Fibroblast of pulmonary artery (primary cell): ENCODE measurements at places on chromosomes 16 and 17.
A peak's percentile ranks its signal among the peaks of the same experiment; 100 is the strongest.

- DNase-seq: no peak
Observed at GRCh38 chr16:81172769-81173658, 65.5 kb upstream of the BCO1 start.

DNA sequence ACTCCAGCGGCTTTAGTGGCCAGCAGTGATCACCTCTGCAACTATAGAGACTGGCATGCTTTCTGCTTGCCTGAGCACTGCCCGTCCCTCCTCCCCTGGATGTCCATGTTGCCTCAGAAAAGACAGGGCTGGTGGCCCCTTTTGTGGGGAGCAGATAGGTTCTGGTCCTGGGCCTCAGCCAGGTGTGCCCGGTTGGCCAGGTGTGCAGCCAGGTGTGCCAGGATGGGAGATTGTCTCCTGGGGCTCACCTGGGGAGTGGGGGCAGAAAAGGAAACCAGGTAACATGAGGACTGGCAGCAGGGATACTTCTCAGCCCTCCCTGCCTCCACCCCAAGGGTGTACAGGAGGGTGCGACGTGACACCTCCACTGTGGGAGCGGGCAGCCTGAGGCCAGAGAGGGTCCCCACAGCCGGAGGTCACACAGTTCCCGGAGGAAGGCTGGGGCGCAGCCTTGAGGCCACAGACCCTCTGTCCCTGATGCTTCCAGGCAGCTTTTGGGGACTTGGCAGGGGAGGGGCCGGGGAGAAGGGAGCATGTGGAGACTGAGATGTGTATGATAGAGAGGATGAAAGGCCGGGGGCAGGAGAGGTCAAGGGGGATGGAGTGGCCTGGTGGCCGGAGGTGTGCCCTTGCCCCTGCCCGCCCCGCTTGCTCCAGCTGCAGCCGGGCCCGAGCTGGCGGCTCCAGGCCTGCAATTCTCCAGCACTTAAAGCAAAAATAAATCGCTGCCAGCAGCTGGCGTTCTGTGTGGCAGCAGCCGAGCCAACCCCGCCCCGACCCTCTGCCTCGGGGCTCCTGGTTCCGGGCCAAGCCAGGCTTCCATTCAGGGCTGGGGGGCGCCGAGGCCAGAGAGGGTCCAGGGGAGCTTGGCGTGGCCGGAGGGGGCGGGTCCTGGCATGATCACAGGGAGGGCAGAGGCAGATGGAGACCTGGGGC, 6.7 kb downstream of the KCNJ12 start:
- no peak for DNase-seq

- DNase-seq: no peak
Observed at GRCh38 chr17:57315061-57316015, 59.0 kb downstream of the MSI2 start.

GRCh38 chr17:41812381-41813151, at the start of gene FKBP10:
TSS of gene FKBP10 (plus strand) at chr17:41813004. CDS start at chr17:41813035, 31 bp downstream.
- DNase-seq: peak; percentile 88

GRCh38 chr16:53812914-53813313, 109.0 kb downstream of the FTO start:
- no peak for DNase-seq

GRCh38 chr17:48561884-48562810, 16.0 kb downstream of the HOXB4 start:
- DNase-seq: no peak
